ENCODE measurements at places on chromosomes 2 and 18.

- DNase-seq = no peak
Observed at GRCh38 chr2:66541646-66542045, 106.7 kb downstream of the MEIS1 start.

GRCh38 chr18:525036-525797 lies 24.7 kb upstream of the COLEC12 start:
- no peak for DNase-seq

DNA sequence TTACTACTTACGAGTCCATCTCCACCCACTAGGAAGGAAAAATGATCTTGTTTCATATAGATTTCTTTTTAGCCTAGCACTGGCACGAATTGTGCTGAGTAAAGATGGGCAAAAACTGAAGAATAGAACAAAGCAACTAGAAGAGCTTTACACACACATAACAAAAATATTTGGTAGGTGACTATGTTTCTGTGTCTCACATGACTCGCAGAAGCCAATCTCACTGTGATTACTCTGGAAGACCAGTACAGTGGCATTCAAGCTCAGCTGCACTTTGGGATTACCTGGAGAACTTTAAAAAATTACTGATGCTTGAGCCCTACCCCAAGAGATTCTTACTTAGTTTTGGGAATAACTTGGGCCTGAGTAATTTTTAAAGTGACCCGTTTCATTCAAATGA lies 378.7 kb downstream of the METTL4 start:
- no peak for DNase-seq

DNA sequence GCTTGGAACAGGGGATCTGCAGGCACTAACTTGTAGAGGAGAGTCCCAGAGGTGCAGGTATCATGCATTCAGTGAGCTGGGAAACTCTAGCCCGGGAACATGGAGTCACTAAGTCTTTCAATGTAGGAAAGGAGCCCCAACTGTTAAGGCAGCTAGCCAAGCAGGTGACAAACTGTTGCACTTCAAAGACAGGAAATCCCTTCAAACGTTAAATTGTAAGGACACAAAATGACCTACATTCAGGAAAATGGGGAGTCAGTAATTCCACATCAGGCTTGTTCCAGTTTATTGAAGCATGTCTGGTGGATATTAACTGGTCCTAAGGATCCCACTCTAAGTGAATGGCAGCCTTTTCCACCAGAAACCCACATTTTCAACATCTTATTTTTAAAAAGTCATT lies 364.5 kb downstream of the MTX2 start:
- DNase-seq = no peak

- DNase-seq = no peak
Observed at GRCh38 chr2:196987649-196988364, 61.3 kb upstream of the PGAP1 start.

DNA sequence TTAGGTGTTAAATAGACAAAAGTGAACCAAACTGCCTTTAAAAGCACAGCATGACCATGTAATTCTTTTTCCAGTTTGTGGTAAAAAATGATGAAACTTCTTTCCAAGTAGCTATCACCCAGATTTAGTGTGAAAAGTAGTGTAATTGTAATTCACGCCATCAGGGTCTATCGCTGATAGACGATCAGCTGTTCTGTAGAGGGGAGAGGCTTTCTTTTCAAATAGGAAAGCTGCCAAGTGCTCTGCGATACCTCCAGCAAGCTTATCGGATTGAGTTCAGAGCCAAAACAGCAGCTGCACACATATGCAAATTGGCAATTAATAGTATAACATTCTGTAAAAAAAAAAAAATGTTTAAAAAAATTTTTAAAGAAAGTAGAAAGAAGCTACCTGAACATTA lies 61.9 kb upstream of the PSMD14 start:
- no peak for DNase-seq

- no peak for DNase-seq
Observed at GRCh38 chr18:22632191-22632590, 214.5 kb upstream of the CTAGE1 start.
